ENCODE measurements at places on chromosomes 2 and 18.

- no peak for DNase-seq
Measured at GRCh38 chr18:57581301-57581934, 5.1 kb downstream of the FECH start.

- no peak for DNase-seq
Measured at GRCh38 chr18:70457223-70457622, 168.4 kb downstream of the SOCS6 start.

DNA sequence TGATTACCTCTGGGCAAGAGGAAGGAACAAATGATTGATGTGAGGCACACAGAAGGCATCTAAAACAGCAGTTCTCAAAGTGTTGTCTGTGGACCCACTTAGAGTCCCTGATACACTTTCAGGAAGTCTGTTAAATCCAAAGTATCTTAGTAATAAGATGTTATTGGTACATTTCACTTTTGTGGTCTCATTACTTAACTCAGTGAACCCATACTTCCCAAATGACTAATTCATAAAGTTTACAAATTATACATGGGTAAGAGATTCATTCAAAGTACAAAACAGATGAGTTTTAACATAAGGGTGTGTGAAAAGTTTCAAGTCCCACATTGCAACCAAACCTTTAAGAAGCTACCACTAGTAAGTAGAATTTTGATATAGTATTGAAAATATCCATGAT is 440.5 kb downstream of the NUP35 start:
- no peak for DNase-seq

GRCh38 chr18:56202678-56203077 is 435.7 kb downstream of the TXNL1 start:
- DNase-seq, result no peak

- DNase-seq, result no peak
Measured at GRCh38 chr2:172965433-172966212, 110.0 kb upstream of the MAP3K20 start.

GRCh38 chr2:168233726-168234406 is 13.5 kb downstream of the STK39 start:
- no peak for DNase-seq

DNA sequence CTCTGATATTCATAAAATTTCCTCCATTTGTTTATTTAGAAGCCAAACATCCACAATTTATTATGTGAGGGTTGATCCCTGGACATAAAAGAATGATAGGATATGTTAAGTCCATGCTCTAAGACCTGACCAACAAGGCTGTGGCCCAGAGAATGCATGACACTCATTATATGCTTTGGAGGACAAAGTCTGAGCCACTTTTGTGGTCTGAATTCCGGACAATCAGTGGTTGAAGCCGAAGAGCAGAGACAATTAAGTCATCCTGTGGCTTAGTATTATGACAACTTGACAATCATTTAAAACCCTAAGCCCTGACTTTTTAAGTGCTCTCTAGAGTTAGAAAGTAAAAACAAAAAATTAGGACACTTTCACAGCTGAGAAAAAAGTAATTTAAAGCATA is 483.3 kb downstream of the PLCL1 start:
- no peak for DNase-seq

DNA sequence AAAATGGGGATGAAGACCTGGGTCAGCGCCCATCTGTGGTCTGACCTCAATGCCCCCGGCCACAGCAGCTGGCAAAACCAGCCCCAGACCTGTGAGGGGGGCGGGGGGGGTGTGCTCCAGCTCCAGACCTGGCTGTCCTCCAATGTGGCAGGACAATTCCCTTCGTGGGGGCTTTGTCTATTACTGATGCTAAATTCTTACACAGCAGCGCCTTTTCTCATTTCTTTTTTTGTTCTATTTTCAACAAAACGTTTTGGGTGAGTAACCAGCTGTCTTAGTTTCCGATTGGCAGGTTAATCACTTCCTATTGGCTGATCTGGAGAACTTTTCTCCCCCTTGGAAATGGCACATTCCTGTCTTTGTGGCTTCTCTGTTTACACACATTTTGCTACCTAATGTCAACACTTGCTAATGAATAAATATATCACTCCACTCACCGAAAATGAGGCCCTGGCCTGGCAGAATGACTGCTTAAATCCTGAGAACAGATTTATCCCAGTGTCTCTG is 4.4 kb downstream of the SMAD7 start:
- no peak for DNase-seq

GRCh38 chr2:69208023-69208595 is 178.9 kb downstream of the GFPT1 start:
- DNase-seq, result no peak

- DNase-seq, result no peak
Measured at GRCh38 chr2:151051574-151052220, 210.0 kb downstream of the RBM43 start.

DNA sequence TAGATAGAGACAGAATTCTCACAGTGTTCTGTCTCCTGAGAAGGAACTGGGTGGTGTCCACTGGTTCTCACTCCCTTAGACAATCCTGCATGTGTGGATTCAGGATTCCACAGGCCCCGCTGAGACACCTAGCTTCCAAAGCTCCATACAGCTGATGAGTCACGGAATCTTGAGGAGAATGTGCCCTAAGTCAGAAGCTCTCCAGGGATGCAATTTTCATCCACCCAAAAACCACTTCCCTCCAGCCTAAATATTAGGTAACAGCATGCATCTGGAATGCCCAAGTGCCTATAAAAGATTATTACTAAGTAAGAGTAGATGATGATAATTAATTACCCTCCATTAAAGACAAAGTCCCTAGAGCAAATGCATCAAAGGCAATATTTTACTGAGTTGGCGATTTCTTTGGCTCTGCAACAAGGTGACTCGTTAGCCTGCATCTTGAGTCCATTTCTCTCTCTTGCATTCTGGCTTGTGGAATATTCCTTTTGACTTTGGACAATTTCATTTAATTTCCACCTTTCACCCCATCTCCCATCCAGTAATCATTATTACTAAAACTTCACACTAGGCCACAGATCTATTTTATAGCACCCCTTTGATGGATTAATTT is 475.1 kb downstream of the TNS1 start:
- DNase-seq, result no peak

DNA sequence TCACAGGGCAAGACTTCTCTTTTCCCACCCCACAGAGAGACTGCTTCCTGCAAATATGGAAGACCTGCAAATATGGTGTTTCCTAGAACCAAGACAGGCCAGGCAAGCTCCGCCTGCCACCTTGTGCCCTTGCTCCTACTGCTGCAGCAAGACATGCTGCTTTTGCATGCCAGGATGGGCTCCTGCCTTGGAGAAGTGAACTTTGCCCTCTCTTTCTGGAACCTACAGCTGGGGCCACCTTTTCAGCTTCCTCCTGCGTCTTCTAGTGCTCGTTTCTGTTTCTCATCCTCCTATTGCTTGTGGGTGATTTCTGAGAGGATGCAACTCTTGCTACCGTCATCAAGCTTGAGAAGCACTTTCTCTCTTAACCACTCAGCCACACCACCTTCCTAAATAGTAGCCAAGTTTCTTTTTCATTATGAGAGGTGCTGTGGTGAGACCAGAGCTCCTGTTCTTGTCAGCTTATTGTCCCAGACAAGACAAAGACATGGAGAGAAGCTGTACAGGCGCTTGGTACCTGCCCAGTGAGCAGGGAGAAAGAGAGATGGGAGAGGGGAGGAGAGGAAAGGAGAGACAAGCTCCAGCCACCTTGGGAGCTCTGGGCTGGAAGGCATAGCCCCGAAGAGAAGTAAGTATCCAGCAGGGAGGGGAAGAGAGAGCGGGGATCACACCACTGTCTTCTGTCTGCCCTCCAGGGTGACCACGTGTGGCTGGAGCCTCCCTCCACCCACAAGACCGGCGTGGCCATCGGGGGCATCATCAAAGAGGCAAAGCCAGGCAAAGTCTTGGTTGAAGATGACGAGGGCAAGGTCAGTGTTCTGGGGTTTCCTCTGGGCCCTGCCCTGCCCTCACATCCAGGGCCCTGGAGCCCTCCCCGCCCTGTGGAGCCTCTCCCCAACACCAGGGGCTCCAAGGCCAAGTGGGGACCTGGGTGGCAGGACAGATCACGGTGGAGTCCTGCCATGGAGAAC is 28.3 kb downstream of the MYO7B start:
- DNase-seq, result no peak

DNA sequence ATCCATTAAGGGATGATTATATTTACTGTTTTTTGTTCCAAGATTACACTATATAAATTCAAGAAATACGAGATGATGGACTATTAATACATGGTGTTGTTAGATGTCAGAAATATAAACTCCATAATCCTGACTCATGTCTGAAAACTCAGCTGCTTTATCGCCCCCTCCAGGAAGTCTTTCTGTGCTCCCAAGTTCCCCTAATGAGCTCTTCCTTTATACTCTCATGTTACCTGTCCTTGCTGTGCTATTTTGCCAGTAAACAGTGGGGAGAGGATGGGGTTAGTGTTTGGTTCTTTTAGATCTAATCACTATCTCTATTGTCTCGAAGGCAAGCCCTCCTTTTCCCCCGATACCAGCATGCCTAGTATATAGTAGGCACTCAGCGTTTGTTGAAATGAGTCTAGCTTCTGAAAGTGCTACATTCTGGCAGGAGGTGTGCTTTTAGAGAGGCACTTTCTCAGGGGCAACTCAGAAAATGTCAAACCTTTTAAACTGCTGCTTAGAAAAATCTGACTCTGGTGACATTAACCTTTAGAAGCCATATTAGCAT is 21.4 kb upstream of the BARD1 start:
- DNase-seq, result no peak

- no peak for DNase-seq
Measured at GRCh38 chr2:11651856-11652548, 18.0 kb downstream of the NTSR2 start.

DNA sequence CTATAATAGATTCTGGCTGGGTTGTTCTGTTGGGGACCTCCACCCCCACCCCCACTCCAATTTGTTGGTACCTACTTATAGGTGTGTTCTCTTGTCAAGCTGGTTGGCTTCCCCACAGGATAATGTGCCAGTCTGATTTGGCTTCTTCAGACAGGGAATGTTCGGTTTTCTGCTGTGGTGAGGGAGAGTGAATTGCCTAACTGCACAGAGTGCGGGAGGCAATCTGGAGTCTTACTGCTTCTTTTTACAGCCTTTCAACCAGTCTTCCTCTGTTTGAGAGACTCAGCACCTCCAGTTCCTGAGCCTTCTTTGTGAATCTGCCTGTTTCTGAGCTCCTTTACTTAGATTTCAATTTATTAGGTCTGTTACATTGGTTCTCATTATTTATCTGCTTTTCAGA is 27.4 kb upstream of the SNORC start:
- no peak for DNase-seq

- DNase-seq, result no peak
Measured at GRCh38 chr2:147628971-147629421, 215.8 kb upstream of the ACVR2A start.

DNA sequence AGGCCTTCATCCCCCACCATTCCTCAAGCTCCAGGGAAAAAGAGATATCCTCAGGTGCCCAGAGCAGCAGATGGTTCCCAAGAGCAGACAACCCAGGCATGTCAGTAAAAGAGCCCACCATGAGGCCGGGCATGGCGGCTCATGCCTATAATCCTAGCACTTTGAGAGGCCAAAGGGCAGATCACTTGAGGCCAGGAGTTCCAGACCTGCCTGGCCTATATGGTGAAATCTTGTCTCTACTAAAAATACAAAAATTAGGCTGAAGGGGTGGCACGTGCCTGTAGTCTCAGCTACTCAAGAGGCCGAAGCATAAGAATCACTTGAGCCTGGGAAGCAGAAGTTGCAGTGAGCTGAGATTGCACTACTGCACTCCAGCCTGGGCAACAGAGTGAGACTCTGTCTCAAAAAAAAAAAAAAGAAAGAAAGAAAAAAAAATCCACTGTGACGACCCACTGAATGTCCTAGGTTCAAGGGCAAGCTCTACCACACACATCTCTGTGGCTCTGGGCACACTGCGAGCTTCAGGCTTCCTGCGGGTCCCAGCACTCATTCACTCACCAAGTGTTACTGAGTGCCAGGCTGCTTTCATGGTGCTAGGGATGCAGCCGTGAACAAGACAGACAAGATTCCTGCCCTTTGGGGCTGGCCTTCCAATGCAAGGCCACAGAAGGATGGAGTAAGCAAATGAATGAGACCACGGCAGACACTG is 6.5 kb upstream of the DUSP2 start:
- DNase-seq, result no peak

- DNase-seq, result no peak
Measured at GRCh38 chr2:232611559-232612218, 21.7 kb upstream of the EFHD1 start.

DNA sequence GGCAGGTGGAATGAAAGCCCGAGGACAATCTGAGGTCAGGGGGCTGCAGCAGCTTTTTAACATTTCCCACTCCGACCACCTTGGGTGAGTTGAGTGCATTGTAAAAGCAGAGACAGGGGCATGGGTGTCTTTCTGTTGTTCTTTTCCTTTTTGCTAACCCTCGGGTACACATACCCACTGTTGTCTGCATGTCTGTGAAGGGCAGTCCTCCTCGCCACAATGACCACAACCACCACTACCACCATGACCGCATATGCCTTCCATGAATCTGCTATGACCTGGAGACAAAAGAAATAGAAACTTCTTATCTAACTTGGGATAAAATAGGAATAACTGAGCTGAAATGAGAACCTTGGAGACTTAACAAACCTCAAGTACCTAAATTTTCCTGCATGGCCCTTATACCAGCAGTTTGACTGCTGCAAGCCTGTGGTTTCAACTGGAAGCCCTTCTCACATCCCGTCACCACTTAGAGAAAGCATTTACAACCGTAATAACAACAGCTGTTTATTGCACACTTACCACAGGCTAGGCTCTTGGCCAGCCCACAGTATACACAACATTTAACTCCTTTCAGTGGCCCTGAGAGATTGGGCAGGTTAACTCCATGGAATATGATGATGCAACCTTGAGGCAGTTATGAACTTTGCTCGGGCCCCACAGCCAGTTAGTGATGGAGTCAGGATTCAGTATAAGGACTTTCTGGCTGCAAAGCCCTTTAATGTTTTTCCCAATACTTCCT is 80.3 kb downstream of the GYPC start:
- no peak for DNase-seq

DNA sequence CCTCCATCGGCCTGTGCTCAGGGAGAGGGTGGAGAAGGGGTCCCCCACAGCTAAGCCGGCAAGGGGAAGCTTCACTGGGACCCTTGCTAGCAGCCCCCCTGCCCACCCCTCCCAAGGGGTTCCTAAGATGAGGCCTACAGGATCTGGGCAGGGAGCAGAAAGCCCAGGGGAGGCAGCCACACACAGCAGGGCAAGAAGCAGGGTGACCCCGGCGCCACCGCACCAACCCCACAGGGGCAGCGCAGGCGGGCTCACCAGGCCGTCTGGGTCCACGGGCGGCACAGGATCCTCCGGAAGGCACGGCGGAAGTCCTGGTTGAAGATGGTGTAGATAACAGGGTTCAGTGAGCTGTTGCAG is 1.8 kb downstream of the ADRA2B start:
- no peak for DNase-seq

DNA sequence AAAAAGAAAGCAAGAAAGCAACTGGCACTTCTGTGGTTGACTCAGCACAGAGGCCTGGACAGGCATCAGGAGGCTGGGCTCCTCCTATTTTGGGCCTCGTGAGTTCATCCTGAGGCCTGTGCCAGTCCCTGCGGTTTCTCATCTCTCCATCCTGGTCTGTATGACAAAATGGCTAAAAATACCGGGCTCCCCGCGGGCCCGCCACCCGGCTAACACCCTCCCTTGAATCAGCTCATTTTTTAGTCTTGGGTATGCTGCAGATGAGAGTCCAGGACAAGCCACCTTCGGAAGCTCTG is 62.3 kb upstream of the YWHAQ start:
- no peak for DNase-seq

All from brain (organoid and tissue), 16 donors.